ENCODE measurements at places on chromosomes 4 and X.

DNA sequence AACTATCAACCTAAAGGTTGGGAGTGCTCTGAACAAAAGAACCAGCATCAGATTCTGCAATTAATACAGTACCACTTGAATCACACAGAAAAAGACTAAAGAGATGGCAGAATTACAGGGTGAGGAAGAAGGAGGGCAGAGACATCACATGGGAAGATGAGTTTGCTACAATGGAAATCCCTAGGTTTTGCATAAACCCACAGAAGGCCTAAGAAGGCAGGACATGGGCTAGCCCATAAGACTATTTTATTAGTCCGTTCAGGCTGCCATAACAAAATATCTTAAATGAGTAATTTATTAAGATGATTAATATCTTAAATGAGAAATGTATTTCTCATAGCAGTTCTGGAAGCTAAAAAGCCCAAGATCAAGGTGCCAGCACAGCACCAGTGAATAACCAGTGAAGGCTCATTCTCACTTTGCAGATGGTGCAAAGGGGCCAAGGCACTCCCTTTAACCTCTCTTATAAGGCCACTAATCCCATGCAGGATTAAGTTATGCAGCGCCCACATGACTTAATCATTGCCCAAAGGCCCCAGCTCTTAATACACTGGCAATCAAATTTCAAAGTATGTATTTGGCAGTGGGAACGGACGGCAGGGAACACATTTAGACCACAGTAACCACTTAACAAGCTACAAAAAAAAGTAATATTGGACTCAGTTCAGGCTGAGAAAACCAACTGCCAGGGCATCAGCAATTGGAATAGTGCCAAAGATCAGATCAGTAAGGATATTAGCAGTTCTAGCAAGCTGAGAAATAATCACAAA, 47.6 kb upstream of the NEUROG2 start:
- no peak for DNase-seq

DNA sequence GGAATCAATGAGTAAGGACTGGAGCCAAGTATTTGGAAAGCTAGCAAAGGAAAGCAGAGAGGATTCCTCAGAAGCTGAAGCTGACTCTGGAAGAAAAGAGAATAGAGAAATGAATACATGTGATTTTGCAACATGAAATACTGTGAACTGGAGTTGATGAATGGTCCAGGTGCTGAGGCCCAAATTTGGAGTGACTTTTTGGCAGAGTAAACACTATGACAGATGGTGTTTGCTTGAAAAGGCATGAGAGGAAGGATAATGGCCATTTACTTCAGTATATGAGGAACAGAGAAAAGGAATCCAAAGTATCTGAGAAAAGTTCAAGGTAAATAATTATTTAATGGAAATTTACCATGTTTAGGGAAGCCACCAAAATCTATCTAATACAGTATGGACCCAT, 236.7 kb downstream of the SLITRK2 start:
- DNase-seq: no peak

- no peak for DNase-seq
Observed at GRCh38 chr4:110032603-110033002, 119.9 kb downstream of the EGF start.

DNA sequence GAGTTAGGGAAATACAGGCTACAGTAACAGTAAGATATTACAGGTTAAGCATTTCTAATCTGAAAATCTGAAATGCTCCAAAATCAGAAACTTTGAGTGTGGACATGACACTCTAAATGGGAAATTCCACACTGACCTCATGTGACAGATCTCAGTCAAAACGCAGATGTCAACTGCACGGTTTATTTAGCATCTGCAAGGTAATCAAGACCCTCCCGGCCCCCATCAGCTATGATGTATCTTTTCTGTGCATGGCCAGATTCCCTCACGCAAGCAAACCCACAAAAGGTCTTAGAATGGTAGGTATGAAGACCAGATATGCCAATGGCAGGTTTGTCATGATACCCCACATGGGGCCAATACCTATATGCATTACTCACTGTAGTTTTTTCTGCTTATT, 82.8 kb downstream of the COQ2 start:
- DNase-seq: no peak

- DNase-seq: no peak
Observed at GRCh38 chr4:17182888-17183287, 284.4 kb upstream of the LDB2 start.

DNA sequence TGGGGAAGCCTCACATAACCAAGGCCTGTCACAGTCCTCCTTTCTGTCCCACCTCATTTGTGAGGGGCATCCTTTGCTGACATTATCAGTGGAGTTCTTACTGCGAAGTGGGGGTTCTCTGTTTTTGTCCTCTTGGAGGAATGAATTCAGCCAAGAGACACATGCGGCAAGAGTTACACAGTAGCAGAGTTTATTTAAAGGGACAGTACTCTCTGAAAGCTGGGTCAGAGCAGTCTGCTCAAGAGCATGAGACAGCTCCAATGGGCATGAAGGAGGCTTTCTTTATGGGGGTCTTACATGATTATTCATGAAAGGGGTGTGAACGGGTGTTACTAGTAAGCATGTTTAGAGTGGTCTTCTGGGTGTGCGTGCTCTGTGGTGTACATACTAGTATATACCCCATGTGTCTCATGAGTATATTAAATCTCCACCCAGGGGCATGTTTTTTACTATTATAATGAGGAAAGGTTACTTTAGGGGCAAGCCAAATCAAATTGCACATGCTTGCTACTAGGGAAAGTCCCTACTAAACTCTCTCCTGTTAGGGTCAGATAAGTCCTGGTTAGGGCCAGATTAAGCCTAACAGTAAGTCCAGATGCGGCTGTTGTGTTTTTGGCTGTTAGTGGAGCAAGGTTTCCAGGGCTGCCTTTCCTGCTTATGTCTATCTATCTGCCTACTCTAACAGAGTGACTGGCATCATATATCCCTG, 19.8 kb upstream of the LGI2 start:
- no peak for DNase-seq

- no peak for DNase-seq
Observed at GRCh38 chrX:74242050-74242449, 61.9 kb upstream of the ZCCHC13 start.

DNA sequence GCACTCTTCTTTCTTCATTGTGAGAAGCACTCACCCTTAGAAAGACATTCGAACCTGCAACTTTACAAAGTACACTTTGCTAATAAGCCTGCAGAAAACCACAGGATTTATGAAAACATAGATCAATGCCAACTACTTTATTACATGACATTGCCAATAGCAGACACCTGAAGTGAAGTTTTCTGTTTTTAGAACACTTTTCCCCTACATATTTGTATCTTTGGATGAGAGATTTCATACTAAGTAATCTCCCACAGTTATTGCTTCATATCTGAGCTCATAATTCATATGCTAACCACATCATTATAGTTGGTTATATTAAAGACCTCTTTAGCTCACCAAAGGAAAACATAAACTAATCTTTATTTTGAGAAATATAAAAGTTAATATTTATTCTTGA, 276.5 kb upstream of the CTSO start:
- DNase-seq: no peak

GRCh38 chr4:155592938-155593297, 73.7 kb upstream of the GUCY1A1 start:
- no peak for DNase-seq

DNA sequence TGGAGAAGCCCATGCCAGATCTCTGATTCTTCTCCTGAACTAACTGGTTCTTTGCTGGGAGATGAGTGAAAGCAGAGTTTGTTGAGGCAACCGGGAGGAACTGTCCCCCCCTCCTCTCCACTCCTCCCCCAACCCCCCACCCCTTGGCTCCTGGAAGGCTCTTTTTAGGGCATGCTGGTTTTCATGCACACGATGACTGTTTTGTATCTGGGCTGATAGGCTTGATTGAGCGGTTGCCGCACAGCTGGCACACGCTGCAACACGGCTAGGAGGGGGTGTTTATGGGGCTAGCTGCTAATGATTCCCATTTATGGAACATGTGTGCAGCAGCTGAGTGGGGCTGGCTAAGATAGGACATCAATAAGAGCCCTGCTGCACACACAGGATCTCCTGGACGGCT, 137.2 kb downstream of the SMIM20 start:
- DNase-seq: no peak
